ENCODE measurements at places on chromosomes 11 and 22. TPM values are rescaled to one million over a fixed set of nuclear protein-coding genes. Genes with fewer than 3 reads are reported as not detected.

The RELT gene
- total RNA-seq: 4.6 TPM

The BBS1 gene
- 46.1 TPM for total RNA-seq

The P2RX6 gene
- 1.0 TPM for total RNA-seq

The CSF2RB gene
- 3.9 TPM for total RNA-seq

The ZP1 gene
- not detected for total RNA-seq

- no peak overlapping the region for H3K27ac ChIP-seq
- no peak overlapping the region for H3K4me3 ChIP-seq
- peaks cover 5% of the 10 kb centered on the region for H3K4me1 ChIP-seq
- H3K27me3 ChIP-seq: peaks cover 81% of the 10 kb centered on the region
- H3K36me3 ChIP-seq: no peaks in the 10 kb centered on the region
- DNase-seq: no peak
These were observed 2.6 kb downstream of the CACNG2 start for GRCh38 chr22:36700711-36701670.

GRCh38 chr11:63491240-63491587 is 247 bp upstream of the PLAAT5 start:
- H3K27me3 ChIP-seq: no peaks in the 10 kb centered on the region
- H3K4me3 ChIP-seq: peak overlapping the region; percentile 59
- H3K4me1 ChIP-seq: peaks cover 31% of the 10 kb centered on the region
- no peak for DNase-seq
- peak overlapping the region; percentile 76 for H3K27ac ChIP-seq
- no peaks in the 10 kb centered on the region for H3K36me3 ChIP-seq

- no peak for DNase-seq
- peaks cover 2% of the 10 kb centered on the region for H3K4me1 ChIP-seq
- no peak overlapping the region for H3K27ac ChIP-seq
- no peaks in the 10 kb centered on the region for H3K36me3 ChIP-seq
These were observed 420.0 kb downstream of the DYNC2H1 start for GRCh38 chr11:103529181-103529684.

GRCh38 chr22:50739279-50739691 is 1.3 kb downstream of the ACR start:
- no peak overlapping the region for H3K4me3 ChIP-seq
- H3K27me3 ChIP-seq: peaks cover 2% of the 10 kb centered on the region
- H3K27ac ChIP-seq: no peak overlapping the region
- H3K4me1 ChIP-seq: no peaks in the 10 kb centered on the region
- no peaks in the 10 kb centered on the region for H3K36me3 ChIP-seq

- H3K27me3 ChIP-seq: no peaks in the 10 kb centered on the region
- H3K27ac ChIP-seq: no peak overlapping the region
- no peaks in the 10 kb centered on the region for H3K4me1 ChIP-seq
- DNase-seq: no peak
- H3K4me3 ChIP-seq: no peak overlapping the region
These were observed 177.7 kb downstream of the NAV2 start for GRCh38 chr11:19890308-19890707.

DNA sequence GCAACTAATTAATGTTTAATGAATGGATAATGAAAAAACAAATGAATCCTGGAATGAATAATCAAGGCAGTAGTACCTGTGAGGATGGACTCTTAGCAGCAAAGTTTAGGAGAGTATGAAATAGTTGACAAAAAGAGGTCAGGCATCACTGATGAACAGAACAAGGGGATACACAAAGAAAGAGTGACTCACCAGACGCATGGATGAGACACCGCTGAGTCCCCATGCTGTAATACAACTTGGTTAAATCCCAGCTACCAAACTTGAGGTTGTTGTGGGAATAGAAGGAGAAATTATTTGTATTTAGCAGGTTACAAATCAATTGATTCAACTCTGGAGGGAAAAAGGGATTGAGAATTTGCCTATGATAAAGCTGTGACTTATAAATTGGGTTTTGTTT is 976.9 kb upstream of the TENM4 start:
- DNase-seq: no peak
- H3K4me3 ChIP-seq: no peak overlapping the region
- H3K36me3 ChIP-seq: no peaks in the 10 kb centered on the region
- H3K27me3 ChIP-seq: no peaks in the 10 kb centered on the region
- H3K4me1 ChIP-seq: peaks cover 6% of the 10 kb centered on the region

- H3K4me1 ChIP-seq: no peaks in the 10 kb centered on the region
- no peak overlapping the region for H3K4me3 ChIP-seq
- no peaks in the 10 kb centered on the region for H3K36me3 ChIP-seq
- no peaks in the 10 kb centered on the region for H3K27me3 ChIP-seq
- H3K27ac ChIP-seq: no peak overlapping the region
These were observed 43.5 kb downstream of the CBL start for GRCh38 chr11:119249671-119250010.

DNA sequence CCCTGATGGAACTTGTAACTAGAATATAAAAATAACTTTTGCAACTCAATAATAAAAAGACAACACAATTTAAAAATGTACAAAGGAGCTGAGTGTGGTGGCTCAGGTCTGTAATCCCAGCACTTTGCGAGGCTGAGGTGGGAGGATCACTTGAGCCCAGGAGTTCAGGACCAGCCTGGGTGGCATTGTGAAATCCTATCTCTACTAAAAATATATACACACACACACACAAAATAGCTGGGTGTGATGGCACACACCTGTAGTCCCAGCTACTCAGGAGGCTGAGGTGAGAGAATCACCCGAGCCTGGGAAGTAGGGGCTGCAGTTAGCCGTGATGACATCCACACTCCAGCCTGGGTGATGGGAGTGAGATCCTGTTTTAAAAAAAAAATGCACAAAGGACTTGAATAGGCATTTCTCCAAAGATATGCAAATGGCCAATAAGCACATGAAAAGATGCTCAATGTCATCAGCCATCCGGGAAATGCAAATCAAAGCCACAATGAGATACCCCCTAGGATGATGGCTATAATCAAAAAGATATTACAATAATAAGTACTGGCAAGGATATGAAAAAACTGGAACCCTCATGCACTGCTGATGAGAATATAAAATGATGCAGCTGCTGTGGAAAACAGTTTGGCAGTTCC is 59.8 kb upstream of the SEPTIN5 start:
- no peaks in the 10 kb centered on the region for H3K36me3 ChIP-seq
- no peak overlapping the region for H3K4me3 ChIP-seq
- no peaks in the 10 kb centered on the region for H3K27me3 ChIP-seq
- no peaks in the 10 kb centered on the region for H3K4me1 ChIP-seq

DNA sequence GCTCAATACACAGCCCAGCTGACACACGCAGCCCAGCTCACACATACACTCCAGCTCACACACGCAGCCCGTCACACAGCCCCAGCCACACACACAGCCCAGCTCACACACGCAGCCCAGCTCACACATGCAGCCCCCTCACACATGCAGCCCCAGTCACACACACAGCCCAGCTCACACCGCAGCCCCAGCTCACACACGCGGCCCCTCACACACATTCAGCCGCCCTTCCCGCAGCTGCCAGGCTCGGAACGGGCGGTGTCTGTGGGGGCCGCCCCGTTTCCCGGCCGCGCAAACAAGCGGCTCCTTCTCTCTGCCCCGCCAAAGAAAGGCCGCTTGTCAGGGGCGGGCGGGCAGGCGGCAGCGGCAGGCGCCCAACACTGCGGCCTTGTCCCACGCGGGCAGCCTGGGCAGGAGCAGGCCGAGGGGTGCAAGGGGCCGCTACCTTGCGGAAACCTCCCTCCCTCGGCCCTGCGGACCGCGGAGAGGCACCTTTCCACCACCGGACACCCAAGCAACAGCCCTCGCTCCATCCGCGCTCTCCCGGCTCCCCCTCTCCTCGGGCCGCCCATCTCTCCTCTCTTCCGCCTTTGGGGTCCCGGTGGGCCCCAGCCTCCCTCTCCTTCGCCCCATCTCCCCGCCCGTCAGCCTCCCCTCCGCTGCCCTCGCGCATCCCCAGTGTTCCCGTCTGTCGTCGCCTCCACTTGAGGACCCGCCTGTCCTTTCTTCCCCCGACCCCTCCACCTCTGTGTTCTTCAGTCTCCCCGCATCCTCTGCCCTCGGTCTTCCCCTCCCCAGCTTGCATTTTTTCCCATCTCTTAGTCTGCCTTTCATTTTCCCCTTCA is 2.2 kb downstream of the PHLDB1 start:
- peak overlapping the region; percentile 95 for H3K27ac ChIP-seq
- H3K36me3 ChIP-seq: peaks cover 10% of the 10 kb centered on the region
- peak overlapping the region; percentile 69 for H3K4me3 ChIP-seq
- H3K4me1 ChIP-seq: peaks cover 73% of the 10 kb centered on the region
- peak; percentile 78 for DNase-seq

GRCh38 chr11:119195680-119196079 is 10.4 kb downstream of the NHERF4 start:
- H3K36me3 ChIP-seq: no peaks in the 10 kb centered on the region
- no peak overlapping the region for H3K27ac ChIP-seq
- no peaks in the 10 kb centered on the region for H3K27me3 ChIP-seq
- H3K4me3 ChIP-seq: no peak overlapping the region

- no peaks in the 10 kb centered on the region for H3K27me3 ChIP-seq
- no peak overlapping the region for H3K27ac ChIP-seq
- H3K4me1 ChIP-seq: no peaks in the 10 kb centered on the region
- H3K4me3 ChIP-seq: no peak overlapping the region
These were observed 8.5 kb upstream of the CREBZF start for GRCh38 chr11:85673393-85673792.

- DNase-seq: no peak
- H3K36me3 ChIP-seq: no peaks in the 10 kb centered on the region
- no peaks in the 10 kb centered on the region for H3K27me3 ChIP-seq
- no peak overlapping the region for H3K4me3 ChIP-seq
These were observed 5.6 kb downstream of the UVRAG start for GRCh38 chr11:75820645-75821044.

DNA sequence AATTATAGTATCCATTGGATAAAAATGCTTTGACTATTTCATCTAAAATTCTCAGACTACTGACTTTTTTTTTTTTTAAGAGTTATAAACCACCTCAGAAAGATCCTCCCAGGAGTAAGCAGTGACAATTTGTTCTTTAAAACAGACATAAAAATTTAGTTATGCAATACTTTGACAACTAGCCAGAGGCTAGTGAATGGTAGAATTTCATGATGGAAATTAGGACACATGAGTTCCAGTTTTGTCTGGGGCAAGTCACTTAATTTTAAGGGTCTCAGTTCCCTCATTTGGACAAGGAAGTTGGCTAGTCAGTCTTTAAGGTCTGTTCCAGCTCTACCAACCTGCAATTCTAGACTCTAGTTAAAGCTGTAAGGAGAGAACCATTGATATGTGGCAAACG is 2.9 kb downstream of the IL18 start:
- no peak for DNase-seq
- no peaks in the 10 kb centered on the region for H3K36me3 ChIP-seq
- H3K27me3 ChIP-seq: no peaks in the 10 kb centered on the region
- peaks cover 51% of the 10 kb centered on the region for H3K4me1 ChIP-seq
- peak overlapping the region; percentile 58 for H3K27ac ChIP-seq

- peaks cover 24% of the 10 kb centered on the region for H3K36me3 ChIP-seq
- peak overlapping the region; percentile 78 for H3K27ac ChIP-seq
- peak overlapping the region; percentile 72 for H3K4me3 ChIP-seq
- DNase-seq: no peak
These were observed 587 bp downstream of the SLC25A22 start for GRCh38 chr11:797296-798092.

DNA sequence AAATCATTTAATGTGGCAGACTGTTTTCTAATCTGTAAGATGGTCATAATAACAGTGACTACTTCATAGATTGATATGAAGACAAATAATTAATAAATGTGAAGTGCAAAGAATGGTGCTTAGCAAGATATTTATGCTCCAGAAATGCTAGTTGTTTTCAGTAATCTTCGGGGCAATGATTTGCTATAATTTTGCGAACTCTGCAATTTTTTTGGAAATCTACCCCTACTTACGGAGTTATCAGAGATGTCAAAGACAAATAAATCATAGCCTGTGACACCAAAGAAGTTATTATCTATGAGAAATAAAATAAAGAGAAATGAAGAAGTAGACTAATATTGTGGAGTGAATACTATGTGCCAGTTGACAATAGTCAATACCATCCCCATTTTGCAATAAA is 634.1 kb upstream of the LRRC4C start:
- H3K36me3 ChIP-seq: no peaks in the 10 kb centered on the region
- no peaks in the 10 kb centered on the region for H3K27me3 ChIP-seq
- no peak overlapping the region for H3K4me3 ChIP-seq
- no peak for DNase-seq
- H3K27ac ChIP-seq: no peak overlapping the region

DNA sequence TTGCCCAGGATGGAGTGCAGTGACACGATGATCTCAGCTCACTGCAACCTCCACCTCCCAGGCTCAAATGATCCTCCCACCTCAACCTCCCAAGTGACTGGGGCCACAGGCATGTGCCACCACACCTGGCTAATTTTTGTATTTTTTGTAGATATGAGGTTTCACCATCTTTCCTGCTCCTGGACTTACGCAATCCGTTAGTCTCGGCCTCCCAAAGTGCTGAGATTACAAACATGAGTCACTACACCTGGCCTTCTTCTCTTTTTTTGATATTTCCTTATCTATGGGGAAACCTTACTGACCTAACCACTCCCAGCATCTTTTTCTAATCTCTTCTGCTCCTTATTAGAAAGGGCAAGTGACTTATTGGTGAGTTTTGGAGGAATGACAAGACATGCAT is 121.7 kb upstream of the CHORDC1 start:
- H3K4me3 ChIP-seq: no peak overlapping the region
- H3K36me3 ChIP-seq: no peaks in the 10 kb centered on the region
- H3K27ac ChIP-seq: no peak overlapping the region
- no peak for DNase-seq
